ENCODE measurements at places on chromosomes 11 and 22.

DNA sequence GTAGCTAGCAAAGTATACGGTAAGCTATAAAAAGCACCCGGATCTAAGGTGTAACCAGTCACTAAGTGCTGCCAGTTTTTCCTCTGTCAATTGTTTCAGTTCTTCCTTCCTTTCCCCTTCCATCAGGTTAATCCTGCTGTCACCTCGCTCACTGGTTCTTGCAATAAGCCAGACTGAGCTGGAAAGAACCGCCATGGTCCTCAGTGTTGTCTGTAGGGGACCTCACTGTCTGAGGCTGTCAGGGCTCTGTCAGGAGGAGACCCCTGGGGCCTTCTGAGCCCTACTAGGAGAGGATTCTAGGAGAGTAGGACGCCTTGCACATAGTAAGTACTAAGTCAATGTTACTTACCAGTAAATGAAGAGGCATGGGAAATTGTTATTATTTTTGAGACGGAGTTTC, 1.4 kb upstream of the TBC1D22A start:
- no peak for DNase-seq

GRCh38 chr11:114566276-114566675, 6.6 kb upstream of the NXPE1 start:
- no peak for DNase-seq

DNA sequence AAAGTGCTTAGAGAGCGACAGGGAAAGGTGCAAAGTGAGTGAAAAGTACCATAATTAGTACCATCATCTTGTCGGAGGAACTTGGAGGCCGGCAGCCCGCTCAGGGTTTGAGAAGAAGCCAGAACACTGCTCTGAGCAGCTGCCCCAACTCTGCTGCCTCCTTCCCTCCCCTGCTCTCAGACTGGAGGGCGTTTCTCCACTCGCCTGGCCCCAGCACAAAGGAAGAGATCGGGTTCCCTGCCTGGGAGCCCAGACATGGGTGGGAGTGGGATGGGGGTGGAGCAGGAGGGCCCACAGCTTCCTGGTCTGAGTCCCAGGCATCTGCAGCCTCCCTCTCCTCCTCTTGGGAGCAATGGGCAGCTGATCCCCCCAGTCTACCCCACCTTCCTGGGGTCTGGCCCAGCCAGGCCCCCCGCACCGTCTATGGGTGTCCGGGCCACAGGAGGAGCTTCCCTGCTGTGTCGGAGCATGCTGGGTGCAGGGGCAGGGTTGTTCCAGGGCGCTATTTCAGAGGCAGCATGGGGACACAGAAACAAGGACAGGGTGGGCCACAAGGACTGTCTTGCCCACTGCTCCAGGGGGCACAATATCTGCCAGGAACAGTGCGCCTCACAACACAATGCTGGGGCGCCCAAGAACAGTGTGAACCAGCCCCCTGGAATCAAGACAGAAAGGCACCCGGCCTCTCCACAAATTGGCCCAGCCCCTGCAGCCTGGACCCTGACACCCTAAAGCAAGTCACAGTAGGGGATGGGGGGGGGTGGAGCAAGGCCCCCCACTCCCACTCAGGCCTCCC, 4.8 kb downstream of the LIF start:
- peak; percentile 54 for DNase-seq

DNA sequence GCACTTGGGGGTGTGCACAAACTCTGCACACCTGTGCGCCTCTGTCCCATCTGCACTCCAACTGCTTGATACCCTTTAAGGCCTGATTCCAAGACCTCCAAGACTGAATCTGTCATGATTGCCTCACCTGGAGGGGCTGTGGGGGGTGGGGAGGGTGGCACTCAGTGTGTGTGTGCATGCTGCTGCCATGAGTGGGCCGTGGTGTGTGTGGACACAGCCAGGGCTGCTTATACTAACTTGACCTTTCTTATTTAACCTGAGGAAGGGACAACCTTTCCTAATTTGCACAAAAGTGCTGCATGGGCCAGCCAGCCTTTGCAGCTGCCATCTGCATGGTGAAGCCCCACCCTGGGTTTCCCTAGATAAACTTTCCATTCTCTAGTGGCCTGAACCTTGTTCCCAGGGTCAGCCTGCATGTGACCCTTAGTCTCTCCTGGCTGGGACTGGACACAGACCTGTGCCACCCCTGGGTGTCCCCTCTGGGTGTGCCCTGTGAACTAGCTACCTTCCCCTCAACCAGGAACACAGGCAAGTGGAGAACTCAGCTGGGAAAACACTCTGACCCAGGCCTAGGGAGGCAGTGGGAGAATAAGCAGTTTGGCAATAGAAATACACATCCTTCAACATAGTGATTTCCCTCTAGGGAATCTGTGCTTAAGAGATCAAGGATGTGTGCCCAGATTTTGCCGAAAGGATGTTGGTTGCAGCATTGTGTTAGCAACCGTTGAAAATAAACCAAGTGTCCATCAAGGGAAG, 45.4 kb upstream of the DKK3 start:
- no peak for DNase-seq

- no peak for DNase-seq
Observed at GRCh38 chr11:21811572-21811971, 381.3 kb upstream of the ANO5 start.

GRCh38 chr11:11586465-11586864, 35.3 kb downstream of the GALNT18 start:
- DNase-seq = no peak

- no peak for DNase-seq
Observed at GRCh38 chr11:74030723-74031676, 22.1 kb upstream of the UCP3 start.

DNA sequence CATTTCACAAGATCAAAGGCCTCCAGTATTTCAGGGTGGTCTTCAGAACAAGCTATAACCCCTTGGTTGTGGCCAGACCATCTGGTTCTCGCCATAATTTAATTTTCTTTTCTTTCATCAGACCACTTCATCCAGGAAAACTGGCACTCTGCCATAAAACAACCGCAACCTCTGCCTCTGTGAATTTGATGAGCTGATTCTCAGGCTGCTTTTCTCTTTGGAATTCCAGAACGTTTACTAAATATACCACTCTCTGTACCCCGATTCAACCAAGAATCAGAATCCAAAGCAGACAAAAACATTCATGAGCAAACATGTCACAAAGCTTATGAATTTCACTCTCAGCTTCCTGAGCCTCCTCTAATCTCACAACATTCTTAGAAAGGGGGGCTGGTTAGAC, 331.8 kb upstream of the SYN3 start:
- DNase-seq = no peak

DNA sequence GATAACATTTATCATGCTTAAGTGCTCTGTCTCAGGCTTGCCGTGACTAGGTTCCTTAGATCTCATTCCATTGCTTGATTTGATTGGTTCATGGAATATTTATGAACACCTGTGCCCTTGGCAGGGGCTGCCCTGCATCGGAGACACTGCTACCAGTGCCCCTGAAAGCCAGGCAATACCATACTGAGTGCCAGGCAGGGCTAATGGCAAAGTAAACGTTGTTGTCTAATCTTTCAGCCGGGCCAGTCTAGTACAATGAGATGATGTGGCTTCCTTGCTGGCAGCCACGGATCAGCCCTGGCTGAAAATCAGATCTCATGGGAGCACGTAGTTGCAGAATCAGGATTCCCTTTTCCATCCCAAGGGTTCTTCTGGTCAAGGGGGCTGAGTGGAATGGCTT, 5.0 kb upstream of the PGA3 start:
- DNase-seq = no peak

DNA sequence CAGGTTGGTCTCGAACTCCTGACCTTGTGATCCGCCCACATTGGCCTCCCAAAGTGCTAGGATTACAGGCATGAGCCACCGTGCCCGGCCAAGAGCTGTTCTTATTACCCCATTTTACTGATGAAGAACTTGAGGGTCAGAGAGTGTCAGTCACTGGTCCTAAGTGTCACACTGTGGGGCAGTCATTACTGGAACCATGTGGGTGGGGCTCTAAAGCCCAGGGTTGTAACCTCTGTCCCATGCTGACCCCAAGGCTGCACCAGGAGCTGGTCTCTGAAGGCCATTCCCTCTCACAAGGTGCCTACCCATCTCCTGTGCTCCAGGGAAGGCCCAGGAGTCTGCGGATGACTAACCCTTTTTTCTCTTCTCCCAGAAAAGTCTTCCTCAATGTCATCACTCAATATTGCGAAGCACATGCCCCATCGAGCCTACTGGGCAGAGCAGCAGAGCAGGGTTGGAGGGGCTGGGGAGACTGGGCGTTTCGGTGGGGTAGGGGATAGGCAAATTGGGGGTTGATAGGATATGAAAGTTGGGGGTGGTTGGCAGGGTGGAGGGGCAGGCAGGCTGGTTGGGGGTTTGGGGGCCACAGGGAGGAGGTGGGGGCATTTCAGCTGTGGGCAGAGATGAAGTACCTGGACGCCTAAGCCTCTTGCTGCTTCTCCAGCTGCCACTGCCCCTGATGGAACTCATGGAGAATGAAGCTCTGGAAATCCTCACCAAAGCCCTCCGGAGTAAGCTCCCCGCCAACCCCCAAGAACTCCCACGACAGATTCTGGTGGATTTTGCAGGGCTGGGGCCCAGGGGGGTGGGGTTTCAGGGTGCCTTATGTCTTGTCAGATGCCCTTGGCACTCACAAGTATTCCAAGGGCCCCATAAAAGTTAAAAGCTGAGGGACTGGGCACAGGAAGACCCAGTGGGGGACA, 2.0 kb upstream of the ESRRA start:
- no peak for DNase-seq

- DNase-seq = no peak
Observed at GRCh38 chr11:108592591-108593213, 866 bp downstream of the EXPH5 start.

DNA sequence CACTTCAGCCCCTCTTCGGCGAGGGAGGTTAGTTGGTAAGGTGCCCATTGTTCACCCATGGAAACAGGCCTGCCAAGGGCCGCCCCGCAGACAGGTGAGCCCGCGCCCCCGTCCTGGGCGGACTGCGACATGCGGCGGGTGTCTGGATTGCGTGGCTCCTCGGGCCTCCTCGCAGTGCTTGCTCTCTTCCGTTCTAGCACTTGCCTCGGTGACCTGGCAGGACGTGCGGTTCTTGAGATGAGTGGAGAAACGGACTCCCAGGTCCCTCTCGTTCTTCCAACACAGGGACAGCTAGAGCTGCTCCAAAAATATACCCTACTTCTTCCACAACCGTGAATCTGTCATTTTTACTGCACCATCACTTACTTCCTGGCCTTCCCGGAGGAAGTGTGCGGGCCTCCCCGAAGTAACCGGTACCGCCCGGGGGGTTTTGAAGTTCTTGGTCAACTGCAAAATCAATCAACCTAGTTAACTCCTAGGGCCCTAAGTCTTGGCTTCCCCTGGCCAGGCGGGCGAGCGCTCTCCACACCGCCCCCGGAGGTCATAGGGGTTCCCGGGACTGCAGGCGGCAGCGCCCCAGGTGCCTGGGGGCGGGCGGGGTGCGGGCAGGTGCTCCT, 745 bp upstream of the ZBTB44 start:
- DNase-seq = no peak

GRCh38 chr11:44930588-44931302, 19.9 kb downstream of the TP53I11 start:
- no peak for DNase-seq

GRCh38 chr11:125394296-125394695, 101.8 kb downstream of the FEZ1 start:
- DNase-seq = no peak

GRCh38 chr22:47594836-47595521, 832.5 kb downstream of the TBC1D22A start:
- DNase-seq = no peak

- DNase-seq = no peak
Observed at GRCh38 chr11:36191941-36192340, 97.3 kb downstream of the COMMD9 start.

DNA sequence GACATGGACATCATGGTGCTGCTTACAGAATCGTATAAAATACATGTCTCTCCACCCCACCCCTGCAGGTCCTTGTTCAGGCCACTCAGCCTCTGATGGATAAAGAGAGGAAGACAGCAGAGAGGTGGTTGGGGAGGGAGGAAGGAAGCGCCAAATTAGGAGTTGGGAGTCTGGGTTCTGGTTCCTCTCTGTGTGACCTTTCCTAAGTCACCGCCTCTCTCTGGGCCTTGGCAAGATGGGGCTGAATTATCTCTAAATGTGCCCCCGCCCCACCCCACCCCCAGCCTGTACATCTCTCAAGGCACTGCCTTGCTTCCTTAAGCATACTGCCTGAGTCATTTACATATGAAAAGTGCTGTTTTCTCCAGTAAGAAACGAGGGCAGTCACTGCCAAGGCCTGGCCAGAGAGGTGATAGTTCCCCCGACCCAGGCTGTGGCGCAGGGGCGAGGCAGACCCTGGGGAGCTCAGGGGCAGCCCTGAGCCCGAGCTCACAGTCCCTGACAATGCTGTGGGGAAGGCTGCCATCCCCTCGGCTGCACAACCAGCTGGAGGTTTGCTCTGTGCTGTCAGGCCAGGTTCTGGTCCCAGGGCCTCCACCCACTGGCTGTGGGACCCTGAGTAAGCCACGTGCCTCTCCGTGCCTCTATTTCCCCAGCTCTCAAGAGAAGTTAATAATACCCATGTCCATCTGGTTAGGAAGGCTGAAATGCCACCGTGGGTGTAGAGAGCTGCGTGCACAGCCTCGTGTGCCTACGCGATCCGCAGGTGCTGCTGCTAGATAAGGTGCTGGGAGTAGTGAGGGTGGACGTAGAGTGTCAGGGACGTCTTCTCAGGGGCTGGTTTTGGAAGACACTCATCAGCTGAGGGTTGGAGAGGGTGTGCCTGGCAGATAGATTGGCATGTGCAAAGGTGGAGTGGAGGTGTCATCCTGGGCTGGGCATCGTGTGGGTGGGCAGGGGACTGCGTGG, 55.3 kb downstream of the CACNA1I start:
- DNase-seq = no peak

GRCh38 chr11:697811-698311, 2.2 kb downstream of the TMEM80 start:
- DNase-seq = peak; percentile 80

DNA sequence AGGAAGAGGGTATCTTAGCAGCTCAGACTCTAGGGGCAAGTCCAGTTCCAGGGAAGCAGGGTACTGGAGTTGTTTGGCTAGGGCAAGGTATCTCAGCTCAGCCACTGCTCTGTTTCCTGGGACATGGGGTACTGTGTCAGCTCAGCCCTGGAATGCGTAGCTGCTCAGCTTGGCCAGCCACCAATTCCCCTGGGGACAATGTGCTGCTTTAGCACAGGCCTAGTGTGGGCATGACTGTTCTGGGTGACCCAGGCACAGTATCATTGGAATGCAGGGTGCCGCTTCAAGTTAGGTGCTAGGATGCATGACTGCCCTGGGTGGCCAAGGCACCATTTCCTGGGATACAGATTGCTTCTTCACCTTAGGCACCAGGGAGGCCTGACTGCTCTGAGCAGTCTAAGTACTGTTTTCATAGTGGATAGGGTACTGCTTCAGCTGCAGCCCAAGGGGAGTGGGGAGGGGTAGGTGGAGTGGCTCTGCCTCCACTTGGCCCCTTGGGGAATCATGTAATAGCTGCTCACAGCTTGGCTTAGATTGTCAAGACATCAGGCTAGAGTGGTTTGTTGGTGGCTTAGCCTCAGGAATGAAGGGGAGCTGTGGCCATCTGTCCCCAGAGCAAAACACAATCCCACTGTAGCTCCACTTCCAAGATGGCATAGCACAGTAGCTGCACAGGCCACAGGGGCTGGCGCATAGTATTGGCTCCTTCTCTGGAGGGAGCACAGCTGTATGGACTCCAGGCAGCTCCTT, 36.0 kb downstream of the MADD start:
- DNase-seq = no peak

All from iris pigment epithelial cell (primary cell).